ENCODE measurements at places on chromosomes 4 and X.

GRCh38 chr4:52791936-52792335 lies 40.7 kb upstream of the ERVMER34-1 start:
- no peak for DNase-seq

- DNase-seq: peak; percentile 17
These were observed 114.0 kb downstream of the RBM47 start for GRCh38 chr4:40515398-40516293.

DNA sequence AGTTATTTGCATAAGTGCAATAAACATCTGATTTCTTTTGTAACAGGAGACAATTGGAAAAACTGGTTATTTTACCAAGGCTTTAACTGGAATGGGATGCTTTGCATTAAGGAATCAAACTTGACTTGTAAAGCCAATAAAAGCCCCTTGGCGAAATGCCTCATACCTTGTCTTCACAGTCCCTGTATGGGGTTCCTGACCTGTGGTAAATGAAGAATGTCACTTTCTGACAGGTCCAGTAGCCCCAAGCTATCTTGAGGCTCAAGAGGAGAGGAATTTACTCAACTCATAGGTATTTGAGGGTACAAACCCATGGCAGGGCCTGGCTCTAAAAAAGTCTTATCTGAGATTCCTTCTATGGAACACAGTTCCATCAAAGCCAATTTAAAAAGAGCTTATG lies 78.0 kb downstream of the ACOX3 start:
- peak; percentile 69 for DNase-seq

DNA sequence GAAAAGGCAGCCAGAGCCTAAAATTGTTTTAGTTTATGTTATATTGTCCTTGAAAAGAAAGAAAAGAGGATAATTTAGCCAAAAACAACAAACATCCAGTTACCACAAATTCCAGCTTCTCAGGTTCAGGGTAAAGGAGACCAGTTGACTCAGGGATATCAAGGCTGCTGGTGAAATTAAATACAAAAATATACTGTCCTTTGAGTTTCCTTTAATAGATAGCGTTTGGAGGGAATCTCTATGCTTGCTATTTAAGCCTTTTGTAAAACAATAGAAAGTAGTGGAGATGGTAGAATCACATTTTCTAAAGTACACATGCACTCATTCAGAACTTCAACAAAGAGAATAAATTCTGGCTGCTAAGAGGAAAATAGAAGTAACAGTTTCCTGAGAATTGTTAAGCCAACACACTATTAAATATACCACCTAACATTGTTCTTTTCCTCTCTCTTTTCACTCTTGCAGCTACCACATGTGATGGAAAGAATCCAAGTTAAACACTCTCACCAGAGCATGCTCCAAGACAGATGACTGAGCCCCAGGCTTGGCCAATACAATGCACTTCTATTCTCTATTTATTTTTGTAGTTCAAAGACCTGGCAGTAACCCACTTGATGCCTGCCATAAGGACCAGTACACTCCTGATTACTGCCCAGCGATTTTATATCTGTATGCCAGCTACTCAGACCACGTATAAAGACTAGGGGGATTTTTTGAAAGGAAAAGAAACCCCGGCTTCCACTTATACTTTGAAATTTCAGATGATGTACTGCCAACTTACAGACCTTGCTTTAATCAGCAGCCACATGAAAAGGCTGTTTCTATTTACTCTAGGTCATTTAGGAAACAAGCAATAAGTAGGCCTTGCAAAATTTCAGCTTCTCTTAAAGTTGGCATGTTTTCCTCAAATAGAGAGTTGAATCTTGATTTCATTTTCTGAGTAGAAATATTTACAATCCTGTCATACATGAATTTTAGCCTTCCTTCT lies 756.9 kb downstream of the FAT4 start:
- DNase-seq: peak; percentile 53

DNA sequence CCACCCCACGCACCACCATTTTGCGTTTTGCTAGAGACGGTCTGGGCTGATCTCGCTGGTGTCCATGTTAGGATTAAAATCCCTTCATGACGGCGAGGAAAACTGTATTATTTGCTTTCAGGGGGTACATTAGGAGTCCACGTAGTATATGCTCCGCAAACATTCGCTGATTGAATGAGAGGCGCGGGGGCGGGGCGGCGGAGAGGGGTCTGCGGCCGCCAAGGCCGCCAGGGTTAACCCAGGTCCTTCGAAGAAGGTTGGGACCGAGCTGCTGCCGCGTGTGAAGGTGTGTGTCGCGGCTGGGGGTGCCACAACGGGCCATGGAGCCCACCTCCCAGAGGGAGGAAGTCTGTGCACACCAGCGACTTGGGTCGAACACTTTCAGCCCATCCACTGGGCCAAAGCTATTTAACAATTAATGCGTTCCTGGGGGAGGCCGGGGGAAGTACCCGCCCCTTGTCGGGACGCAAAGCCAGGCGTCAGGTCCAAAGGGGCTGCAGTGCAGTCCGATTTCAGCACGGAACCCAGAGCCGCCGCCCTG lies 6.4 kb upstream of the PITX2 start:
- DNase-seq: no peak

- DNase-seq: no peak
These were observed 286.2 kb downstream of the GALNTL6 start for GRCh38 chr4:172099376-172099775.

GRCh38 chrX:12567857-12568256 lies 223.4 kb upstream of the PRPS2 start:
- DNase-seq: peak; percentile 21
